ENCODE measurements at places on chromosomes 6 and 20. TPM values are rescaled to one million over a fixed set of nuclear protein-coding genes. Genes with fewer than 3 reads are reported as not detected.

Gene FOXC1
- total RNA-seq: 0.05 TPM

Gene NKX2-4
- not detected for total RNA-seq

Gene CALHM6
- 9.7 TPM for total RNA-seq

Gene SLC22A16
- not detected for total RNA-seq

Gene PCK1
- total RNA-seq: not detected

Gene PCSK2
- total RNA-seq: not detected

Gene USP49
- 6.1 TPM for total RNA-seq

Gene MACROD2
- not detected for total RNA-seq

Gene CLPSL2
- total RNA-seq: not detected

Gene PTP4A1
- 88.8 TPM for total RNA-seq

Gene CCM2L
- total RNA-seq: not detected

- no peak for DNase-seq
- H3K36me3 ChIP-seq: no peaks in the 10 kb centered on the region
- H3K27me3 ChIP-seq: no peaks in the 10 kb centered on the region
- H3K27ac ChIP-seq: no peak overlapping the region
These were observed 28.4 kb upstream of the THBS2 start for GRCh38 chr6:169282043-169282442.

DNA sequence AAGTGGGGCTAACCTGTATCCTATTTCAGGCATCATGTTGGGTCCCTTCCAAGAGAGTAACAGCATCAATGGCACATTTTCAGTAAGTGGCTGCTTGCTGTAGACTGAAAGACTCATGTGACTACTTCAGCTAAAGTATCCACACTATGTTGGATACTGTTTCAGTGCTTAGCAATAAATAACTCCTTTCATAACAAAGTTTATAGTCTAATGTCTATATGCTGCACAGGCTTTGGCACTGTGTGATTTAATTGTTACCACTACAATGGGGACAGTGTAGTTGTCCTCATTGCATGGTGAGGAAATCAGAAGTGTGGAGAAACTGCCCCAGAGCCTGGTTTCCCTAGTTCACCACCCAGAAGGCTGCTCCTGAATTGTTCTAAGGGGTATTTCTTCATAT lies 318.0 kb upstream of the PTCHD4 start:
- H3K4me3 ChIP-seq: no peak overlapping the region
- no peaks in the 10 kb centered on the region for H3K36me3 ChIP-seq
- H3K4me1 ChIP-seq: no peaks in the 10 kb centered on the region

GRCh38 chr6:79570129-79571029 lies 33.1 kb upstream of the LCA5 start:
- peaks cover 4% of the 10 kb centered on the region for H3K27me3 ChIP-seq
- DNase-seq: no peak
- no peaks in the 10 kb centered on the region for H3K4me1 ChIP-seq
- H3K27ac ChIP-seq: no peak overlapping the region

DNA sequence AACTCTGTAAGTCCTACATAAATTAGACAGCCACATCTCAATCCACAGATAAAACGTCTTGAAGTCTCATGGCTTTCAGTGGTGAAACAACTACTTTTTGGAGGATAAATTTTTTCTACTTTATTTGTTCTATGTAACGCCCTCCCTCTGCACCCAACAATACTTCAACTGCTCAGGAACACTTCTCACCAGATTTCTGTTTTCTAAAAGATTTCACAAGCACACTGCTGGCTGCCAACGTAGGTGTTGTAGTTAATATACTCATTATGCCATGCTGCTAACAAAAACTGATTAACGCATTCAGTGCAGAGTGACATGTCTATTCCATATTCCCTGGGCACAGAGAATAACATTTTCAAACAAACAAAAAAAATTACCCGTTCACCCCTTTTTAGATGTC lies 10.2 kb downstream of the USP49 start:
- H3K27ac ChIP-seq: no peak overlapping the region
- no peaks in the 10 kb centered on the region for H3K27me3 ChIP-seq
- H3K36me3 ChIP-seq: no peaks in the 10 kb centered on the region
- DNase-seq: no peak

DNA sequence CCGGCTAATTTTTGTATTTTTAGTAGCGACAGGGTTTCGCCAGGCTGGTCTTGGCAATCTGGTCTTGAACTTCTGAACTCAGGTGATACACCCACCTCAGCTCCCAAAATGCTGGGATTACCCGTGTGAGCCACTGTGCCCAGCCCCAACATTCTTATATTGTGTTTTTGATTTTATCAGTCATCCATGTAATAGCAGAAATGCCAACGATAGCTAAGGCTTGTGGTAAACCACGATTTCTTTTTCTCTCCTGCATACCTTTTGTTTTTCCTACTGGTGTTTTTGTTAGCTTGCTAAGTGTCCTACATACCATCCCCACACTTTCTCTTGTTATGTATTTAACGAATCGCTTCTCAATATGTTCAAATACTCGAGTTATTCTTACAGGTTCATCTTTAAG lies 12.1 kb downstream of the PHACTR2 start:
- H3K27ac ChIP-seq: no peak overlapping the region
- H3K4me3 ChIP-seq: no peak overlapping the region
- no peak for DNase-seq
- peaks cover 28% of the 10 kb centered on the region for H3K4me1 ChIP-seq

GRCh38 chr6:141848029-141848890 lies 284.5 kb upstream of the GJE1 start:
- H3K27ac ChIP-seq: no peak overlapping the region
- H3K36me3 ChIP-seq: no peaks in the 10 kb centered on the region
- no peak overlapping the region for H3K4me3 ChIP-seq
- H3K4me1 ChIP-seq: peaks cover 4% of the 10 kb centered on the region
- H3K27me3 ChIP-seq: no peaks in the 10 kb centered on the region

- no peaks in the 10 kb centered on the region for H3K36me3 ChIP-seq
- no peak overlapping the region for H3K27ac ChIP-seq
- no peaks in the 10 kb centered on the region for H3K27me3 ChIP-seq
- DNase-seq: no peak
- H3K4me1 ChIP-seq: peaks cover 14% of the 10 kb centered on the region
These were observed 2.9 kb upstream of the RAMACL start for GRCh38 chr6:166589337-166589731.

DNA sequence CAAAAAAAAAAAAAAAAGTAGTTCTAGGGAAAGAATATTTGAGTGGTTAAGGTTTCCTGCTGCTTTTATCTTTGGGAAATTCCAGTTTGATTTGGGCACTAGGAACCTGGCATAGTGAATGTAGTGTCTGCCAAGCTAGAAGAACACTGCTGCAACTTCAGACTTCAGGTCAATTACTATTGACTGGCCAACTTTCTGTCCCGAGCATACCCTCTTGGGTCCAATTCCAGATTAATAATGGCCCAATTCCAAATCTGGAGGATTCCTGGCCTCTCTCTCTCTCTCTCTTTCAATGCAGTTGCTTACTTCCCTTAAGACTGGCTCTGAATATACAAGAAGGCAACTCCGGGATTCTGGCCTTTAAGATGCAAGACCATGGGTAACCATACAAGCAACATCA lies 74.9 kb downstream of the ANKEF1 start:
- H3K27ac ChIP-seq: no peak overlapping the region
- H3K4me3 ChIP-seq: no peak overlapping the region
- no peaks in the 10 kb centered on the region for H3K27me3 ChIP-seq
- no peaks in the 10 kb centered on the region for H3K36me3 ChIP-seq
- DNase-seq: no peak

DNA sequence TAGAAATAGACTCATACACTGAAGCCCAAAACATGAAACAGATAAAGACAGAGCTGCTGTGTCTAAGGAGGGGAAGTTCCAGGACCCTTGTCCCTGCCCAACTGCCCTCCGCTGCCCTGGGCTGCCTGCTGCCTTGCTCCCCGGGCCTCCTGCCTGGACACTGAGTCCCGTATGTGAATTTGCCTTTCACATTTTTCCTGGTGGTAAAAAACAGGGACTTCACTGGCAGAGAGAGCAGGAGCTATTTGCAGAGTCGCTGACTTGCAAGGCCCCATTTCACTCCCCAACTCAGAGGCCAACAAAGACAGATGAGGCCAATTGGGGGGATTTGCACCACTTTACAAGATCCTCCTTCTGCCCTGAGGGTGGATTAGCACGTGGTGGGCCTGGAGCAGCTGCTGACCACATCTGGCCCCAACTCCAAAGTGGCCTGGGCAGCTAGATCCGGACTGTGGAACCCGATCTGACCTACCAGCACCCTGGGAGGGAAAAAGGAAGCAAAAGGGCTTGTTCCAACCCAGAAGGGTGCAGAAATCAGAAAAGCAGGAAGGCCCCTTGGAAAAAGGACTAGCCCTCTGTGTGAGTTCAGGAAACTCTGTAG lies 61.4 kb downstream of the NOL4L start:
- no peaks in the 10 kb centered on the region for H3K27me3 ChIP-seq
- no peak for DNase-seq

DNA sequence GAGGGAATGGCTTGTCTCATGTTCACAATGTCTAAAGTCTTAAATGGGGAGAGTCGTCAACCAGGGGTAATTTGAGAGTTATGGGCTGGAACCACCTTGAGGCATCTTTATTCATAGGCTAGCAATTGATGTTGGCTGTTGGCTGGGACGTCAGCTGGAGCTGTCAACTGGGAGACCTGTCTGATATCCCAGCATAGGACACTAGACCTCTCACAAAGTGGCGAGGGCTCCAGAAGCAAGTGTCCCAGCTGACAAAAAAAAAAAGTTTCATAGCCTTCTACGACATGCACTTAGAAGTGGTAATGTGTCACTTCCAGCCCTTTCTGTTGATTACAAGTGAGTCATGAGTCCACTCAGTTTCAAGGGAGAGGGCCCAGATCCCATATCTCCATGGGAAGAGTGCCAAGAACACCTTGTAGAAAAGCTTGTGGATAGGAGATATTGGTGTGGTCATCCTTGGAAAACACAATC lies 278.0 kb downstream of the ESR1 start:
- H3K27me3 ChIP-seq: peaks cover 7% of the 10 kb centered on the region
- H3K4me3 ChIP-seq: no peak overlapping the region
- H3K36me3 ChIP-seq: no peaks in the 10 kb centered on the region
- H3K4me1 ChIP-seq: no peaks in the 10 kb centered on the region
- DNase-seq: no peak

- no peaks in the 10 kb centered on the region for H3K27me3 ChIP-seq
- DNase-seq: no peak
- peak overlapping the region; percentile 93 for H3K4me3 ChIP-seq
- H3K36me3 ChIP-seq: peaks cover 22% of the 10 kb centered on the region
- H3K4me1 ChIP-seq: peaks cover 48% of the 10 kb centered on the region
These were observed 1.7 kb downstream of the RANBP9 start for GRCh38 chr6:13709689-13710551.

- H3K36me3 ChIP-seq: no peaks in the 10 kb centered on the region
- peaks cover 34% of the 10 kb centered on the region for H3K27me3 ChIP-seq
These were observed 320.1 kb upstream of the PRND start for GRCh38 chr20:4401601-4402000.

DNA sequence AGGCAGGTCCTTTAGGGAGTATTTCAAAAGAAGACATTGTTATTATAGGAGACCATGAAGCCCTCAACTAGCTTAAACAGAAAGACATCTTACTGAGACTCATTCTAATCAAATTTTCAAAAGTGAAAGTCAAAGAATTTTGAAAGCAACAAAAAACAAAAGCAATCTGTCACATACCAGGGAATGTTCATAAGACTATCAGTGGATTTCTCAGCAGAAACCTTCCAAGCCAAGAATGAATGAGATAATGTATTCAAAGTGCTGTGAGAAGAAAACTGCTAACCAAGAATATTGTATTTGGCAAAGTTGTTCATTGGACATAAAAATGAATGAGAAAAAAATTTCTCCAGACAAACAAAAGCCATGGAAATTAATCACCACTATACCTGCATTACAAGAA lies 48.2 kb upstream of the FUT9 start:
- H3K36me3 ChIP-seq: no peaks in the 10 kb centered on the region
- DNase-seq: no peak
- no peak overlapping the region for H3K27ac ChIP-seq
- no peaks in the 10 kb centered on the region for H3K4me1 ChIP-seq
- no peak overlapping the region for H3K4me3 ChIP-seq
- H3K27me3 ChIP-seq: no peaks in the 10 kb centered on the region

GRCh38 chr20:38751360-38751976 lies 3.2 kb downstream of the ACTR5 start:
- DNase-seq: no peak
- H3K4me3 ChIP-seq: no peak overlapping the region
- peaks cover 22% of the 10 kb centered on the region for H3K4me1 ChIP-seq
- peaks cover 3% of the 10 kb centered on the region for H3K27me3 ChIP-seq
- H3K27ac ChIP-seq: no peak overlapping the region

DNA sequence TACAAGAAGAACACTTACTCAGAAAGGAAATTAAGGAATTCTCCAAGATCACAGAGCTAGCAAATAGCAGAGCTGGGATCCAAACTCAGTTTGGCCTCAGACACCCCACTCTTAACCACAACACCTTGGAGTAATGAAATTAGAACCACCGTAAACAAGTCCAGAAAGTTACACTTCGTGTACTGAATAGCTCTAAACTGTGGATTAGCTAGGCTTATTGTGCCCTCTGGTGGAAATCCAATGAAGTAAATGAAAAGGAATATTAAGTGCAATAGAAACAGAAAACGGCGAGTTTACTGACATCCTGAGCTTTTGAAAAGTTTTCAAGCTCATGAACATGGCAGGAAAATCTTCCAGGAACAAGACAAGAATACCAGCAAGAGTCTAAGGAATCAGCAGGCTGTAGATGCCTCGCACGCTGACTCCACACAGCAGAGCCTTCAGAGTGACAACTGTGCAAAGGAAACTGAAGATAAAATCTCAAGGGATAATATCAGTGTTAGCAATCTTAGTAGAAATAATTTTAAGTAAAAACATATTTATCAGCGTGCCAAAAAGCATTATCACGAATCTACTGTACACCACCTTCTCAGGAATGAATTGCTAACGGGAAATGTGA lies 34.6 kb downstream of the FBXO5 start:
- no peaks in the 10 kb centered on the region for H3K36me3 ChIP-seq
- H3K27me3 ChIP-seq: peaks cover 15% of the 10 kb centered on the region
- DNase-seq: no peak
- H3K4me3 ChIP-seq: no peak overlapping the region

GRCh38 chr6:53154071-53154470 lies 5.4 kb upstream of the GCM1 start:
- no peaks in the 10 kb centered on the region for H3K4me1 ChIP-seq
- no peak for DNase-seq
- no peak overlapping the region for H3K27ac ChIP-seq
- no peaks in the 10 kb centered on the region for H3K36me3 ChIP-seq
- no peaks in the 10 kb centered on the region for H3K27me3 ChIP-seq
- no peak overlapping the region for H3K4me3 ChIP-seq

GRCh38 chr6:122422614-122423267 lies 23.3 kb downstream of the HSF2 start:
- no peak overlapping the region for H3K4me3 ChIP-seq
- peaks cover 10% of the 10 kb centered on the region for H3K4me1 ChIP-seq
- H3K27me3 ChIP-seq: no peaks in the 10 kb centered on the region
- DNase-seq: no peak
- peaks cover 68% of the 10 kb centered on the region for H3K36me3 ChIP-seq

DNA sequence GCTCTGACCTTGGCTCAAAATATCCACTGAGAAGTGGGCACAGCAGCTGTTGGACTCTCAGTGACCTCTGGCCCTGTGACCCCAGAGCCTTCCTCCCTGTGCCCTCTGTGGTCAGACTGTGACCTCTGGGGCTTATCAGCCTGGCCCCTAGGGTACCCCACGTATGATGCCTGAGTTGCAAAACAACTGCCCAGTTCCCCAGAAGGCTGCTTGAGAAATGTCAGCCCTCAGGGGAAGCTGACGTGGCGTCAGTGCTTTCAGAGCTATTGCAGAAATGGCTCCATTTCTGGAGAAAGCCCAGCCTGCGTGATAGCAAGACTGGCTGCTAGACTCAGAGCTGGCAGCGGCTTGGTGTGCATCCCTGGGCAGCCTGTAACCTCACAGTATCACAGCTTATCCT lies 31.5 kb upstream of the TGM2 start:
- H3K4me1 ChIP-seq: no peaks in the 10 kb centered on the region
- H3K4me3 ChIP-seq: no peak overlapping the region
- H3K27me3 ChIP-seq: no peaks in the 10 kb centered on the region
- H3K27ac ChIP-seq: no peak overlapping the region
- DNase-seq: no peak
